ENCODE measurements at places on chromosomes 2 and 18.

- DNase-seq: peak; percentile 33
Observed at GRCh38 chr2:122531290-122532071, 776.0 kb downstream of the TSN start.

DNA sequence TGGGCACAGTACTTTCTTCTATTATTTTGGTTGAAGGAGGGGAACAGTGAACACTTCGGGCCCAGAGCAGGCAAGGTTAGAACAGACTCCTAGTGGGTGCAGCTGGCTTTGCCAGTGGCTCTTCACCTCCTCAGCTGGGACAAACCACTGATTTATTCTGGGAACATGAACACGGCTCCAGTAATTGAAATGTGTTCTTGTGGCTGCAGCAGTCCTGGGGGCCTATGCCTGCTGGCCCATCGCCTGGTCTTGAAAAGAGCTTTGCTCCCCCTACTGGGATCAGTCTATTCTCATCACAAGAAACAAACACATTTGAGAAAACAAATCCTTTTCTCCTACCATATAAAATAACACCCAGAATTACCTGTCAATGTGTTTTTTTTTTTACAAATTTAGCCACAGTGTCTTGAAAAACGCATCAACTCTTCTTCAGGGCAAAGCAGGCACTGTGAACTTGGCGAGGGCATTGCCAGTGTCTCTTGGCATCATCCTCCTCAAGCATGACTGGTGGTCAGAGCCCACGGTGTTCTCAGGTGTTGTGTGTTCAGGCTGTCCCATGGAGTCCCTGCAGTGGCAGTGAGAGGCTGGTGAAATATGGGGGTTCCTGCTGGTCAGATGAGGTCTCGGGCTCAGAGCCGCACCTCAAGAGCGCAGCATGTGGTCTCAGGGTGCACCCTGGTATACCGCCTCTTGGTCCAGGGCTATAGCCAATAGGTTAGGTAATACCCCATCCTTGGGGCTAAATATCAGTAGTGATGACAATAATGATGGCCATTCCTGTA is 51.3 kb downstream of the RNF144A start:
- DNase-seq: peak; percentile 55

DNA sequence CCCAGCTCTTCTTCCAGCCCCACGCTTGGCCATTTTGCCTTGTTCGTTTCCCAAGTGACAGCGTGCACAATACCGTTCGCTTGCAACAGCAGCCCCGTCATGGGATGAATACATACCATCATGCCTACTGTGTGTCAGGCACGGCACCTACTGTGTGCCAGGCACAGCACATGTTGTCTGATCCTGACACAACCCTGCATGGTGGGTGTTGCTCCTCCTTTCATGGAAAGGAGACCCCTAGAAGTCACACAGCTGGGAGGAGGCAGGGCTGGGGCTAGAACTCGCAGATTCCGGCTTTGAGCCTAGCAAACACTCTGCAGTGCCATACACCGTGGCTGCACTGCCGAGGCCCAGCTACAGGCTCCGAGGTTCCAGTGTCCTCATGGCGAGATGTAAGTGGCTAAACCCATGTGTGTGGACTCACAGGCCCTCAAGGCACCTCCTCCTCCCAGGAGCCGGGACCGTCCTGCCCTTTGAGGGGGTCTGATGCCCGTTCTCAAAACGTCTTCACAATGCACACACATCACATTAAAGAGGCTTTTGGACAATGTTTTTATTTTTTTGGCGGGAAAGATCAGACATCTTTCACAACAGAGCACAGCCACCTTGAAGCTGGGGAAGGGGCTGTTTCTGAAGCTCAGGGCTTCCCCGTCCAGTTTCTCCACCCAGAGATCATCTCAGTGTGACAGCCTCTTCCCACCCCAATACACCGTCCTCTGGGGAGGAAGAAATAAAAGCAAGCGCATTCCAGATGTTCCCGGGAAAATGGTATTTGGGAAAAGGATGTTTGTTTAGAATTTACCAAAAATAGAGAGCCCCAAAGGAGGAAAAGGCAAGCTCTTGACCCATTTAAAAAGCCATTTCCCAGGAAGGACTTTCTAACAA is 64.9 kb downstream of the HS1BP3 start:
- DNase-seq: no peak

GRCh38 chr18:34651586-34652369 is 58.3 kb upstream of the DTNA start:
- DNase-seq: no peak

DNA sequence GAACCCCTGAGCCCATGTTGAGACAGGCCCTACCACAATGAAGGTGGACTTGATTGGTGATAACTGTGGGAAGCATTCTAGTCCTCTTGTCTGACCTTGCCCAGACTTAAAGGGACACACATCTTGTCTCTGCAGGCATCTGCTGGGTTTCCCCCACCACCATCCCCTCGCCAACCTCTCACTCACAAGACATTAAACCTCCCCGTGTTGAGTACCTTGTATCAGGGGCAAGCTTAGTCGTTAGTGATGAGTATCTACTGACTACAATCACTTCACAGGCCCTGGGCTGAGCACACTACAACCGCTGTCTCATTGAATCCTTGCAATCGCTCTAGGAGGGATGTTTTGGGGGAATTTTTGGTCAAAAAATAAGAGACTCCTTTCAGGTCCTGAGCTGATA is 86.0 kb downstream of the ICOS start:
- no peak for DNase-seq

DNA sequence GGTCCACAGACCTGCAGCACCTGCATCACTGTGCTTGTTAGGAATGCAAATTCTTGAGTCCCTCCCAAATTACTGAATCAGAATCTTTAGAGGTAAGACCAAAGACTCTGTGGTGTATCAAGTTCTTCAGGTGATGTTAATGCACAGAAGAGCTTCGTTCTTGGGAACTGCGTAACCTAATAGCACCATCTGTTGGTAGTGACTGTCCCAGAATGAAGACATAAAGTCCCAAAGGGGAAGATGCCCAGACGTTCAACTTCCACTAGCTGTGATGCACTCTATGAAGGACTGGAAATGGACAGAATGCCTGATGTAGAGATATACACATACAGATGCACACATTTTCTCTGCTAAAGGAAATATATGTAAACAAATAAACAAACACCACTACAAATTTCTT is 576.0 kb downstream of the LRP1B start:
- DNase-seq: peak; percentile 54
